ENCODE measurements at places on chromosomes 1 and 21.

- DNase-seq, result no peak
These were observed 4.3 kb downstream of the OR2T11 start for GRCh38 chr1:248630551-248630950.

GRCh38 chr1:66397192-66397591, 136.8 kb upstream of the SGIP1 start:
- peak; percentile 36 for DNase-seq

- no peak for DNase-seq
These were observed 130.3 kb downstream of the FGGY start for GRCh38 chr1:59427155-59427554.

DNA sequence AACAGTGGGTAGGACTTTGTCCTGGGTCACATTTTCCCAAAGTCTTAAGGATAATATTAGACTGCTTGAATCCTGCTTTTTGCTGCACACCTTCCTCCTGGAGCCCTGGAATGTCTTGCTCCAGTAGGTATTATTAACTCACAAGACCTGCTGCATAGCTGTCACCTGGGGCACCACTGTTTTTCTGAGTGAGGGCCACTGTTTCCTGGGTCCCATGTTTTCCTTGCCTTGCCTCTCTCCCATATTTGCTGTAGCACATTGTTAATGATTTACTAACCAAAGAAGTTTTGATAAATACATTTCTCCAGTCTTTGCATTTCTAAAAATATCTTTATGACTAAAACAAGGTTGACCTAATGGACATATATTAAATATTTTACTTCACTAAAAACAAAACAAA, 22.5 kb upstream of the FCAMR start:
- DNase-seq, result no peak

- DNase-seq, result no peak
These were observed 23.2 kb upstream of the LRP8 start for GRCh38 chr1:53350853-53351767.

DNA sequence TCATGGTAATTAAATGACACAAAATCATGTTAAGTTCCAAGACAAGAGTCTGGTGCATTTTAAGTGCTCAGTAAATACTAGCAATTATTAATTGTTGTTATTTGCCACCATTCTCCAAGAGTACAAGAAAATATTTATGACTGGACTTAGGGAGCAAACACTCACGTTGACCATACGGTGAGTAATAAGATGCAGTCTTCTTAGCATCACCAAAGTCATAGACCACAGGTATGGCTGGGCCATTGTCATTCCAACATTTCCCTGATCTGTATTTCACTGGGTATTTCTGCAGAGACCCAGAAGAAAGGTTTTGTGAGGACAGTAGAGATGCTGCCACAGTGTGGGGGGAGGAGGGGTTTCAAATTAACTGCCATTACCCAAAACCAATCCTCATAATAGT, 4.7 kb downstream of the ITLN2 start:
- DNase-seq, result no peak

DNA sequence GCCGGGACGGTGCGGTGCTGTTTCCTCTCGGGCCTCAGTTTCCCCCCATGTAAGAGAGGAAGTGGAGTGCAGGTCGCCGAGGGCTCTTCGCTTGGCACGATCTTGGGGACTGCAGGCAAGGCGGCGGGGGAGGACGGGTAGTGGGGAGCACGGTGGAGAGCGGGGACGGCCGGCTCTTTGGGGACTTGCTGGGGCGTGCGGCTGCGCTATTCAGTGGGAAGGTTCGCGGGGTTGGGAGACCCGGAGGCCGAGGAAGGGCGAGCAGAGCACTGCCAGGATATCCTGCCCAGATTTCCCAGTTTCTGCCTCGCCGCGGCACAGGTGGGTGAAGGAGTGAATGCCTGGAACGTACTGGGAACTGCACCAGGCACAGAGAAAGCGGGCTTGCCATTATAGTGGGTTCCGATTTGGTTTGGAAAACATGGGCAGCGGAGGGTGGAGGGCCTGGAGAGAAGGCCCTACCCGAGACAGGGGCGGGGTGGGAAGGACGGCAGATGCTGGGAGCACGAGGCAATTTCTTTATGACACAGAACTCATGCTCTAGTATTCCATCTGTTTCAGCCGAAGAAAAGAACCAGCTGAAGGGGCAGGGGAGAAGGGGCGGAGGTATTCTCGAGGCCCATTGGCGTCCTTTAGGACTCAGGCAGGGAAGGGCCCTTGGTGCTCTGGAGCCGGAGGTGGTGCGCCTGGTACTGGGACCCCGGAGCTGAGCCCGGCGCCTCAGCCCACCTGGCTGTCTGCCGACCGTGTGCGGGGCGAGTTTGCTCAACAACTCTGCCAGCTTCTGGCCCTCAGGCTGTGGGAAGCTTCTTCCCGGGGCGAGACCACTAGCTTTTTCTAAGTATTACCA, 960 bp downstream of the PCSK9 start:
- no peak for DNase-seq

GRCh38 chr1:205273551-205273982, 45.8 kb downstream of the TMCC2 start:
- peak; percentile 85 for DNase-seq

DNA sequence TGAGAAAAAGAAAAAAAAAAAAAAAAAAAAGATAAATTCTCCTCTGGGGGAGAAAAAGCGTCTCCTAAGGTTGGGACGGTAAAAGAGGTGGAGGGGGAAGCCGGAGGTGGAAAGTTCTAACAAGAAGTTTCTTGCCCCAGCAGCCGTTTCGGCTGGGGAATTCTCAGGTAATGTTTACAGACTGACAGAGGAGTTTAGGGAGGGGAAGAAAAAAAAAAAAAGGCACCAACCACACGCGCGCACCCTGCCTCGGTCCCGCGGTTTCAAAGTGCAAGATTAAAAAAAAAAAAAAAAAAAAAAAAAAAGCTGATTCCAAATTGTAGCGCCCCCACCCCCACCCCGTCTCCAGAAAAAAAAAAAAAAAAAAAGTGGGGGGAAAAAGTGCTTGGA, 504 bp downstream of the DHRS3 start:
- DNase-seq, result no peak
